ENCODE measurements at places on chromosomes 6 and 20.

GRCh38 chr6:133051240-133051639, 189.9 kb upstream of the EYA4 start:
- no peaks in the 10 kb centered on the region for H3K27me3 ChIP-seq
- H3K27ac ChIP-seq = no peak overlapping the region
- no peak for DNase-seq
- no peak overlapping the region for H3K4me3 ChIP-seq
- H3K36me3 ChIP-seq = no peaks in the 10 kb centered on the region

GRCh38 chr6:4613381-4613780, 162.8 kb upstream of the CDYL start:
- H3K4me1 ChIP-seq = no peaks in the 10 kb centered on the region
- no peaks in the 10 kb centered on the region for H3K27me3 ChIP-seq
- no peaks in the 10 kb centered on the region for H3K36me3 ChIP-seq
- no peak overlapping the region for H3K4me3 ChIP-seq

- H3K27me3 ChIP-seq = no peaks in the 10 kb centered on the region
- no peaks in the 10 kb centered on the region for H3K4me1 ChIP-seq
- no peak overlapping the region for H3K4me3 ChIP-seq
- H3K27ac ChIP-seq = no peak overlapping the region
- no peak for DNase-seq
Measured at GRCh38 chr6:26414281-26414680, 12.2 kb downstream of the BTN3A1 start.

GRCh38 chr20:52402514-52402913, 210.9 kb upstream of the ZFP64 start:
- H3K4me1 ChIP-seq = no peaks in the 10 kb centered on the region
- no peaks in the 10 kb centered on the region for H3K36me3 ChIP-seq
- H3K4me3 ChIP-seq = no peak overlapping the region
- no peak for DNase-seq
- H3K27ac ChIP-seq = no peak overlapping the region

DNA sequence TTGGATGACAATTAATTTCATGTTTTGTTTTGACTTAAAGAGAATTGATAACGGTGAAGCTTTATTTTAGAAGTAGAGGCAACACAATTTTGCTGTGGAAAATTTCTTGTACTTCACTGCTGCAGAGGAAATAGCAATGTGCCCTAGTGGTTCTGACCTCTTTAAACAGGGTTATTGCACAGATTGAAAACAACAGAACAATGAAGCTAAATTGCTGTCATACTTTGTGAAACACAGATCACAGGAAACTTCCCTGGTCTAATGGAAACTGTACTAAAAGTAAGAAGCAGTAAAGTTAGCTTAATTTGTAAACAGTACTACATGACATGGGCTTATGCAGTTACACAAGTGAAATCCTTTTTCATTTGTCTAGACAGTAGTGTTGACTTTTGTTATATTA, 31.3 kb downstream of the OR2A4 start:
- no peaks in the 10 kb centered on the region for H3K4me1 ChIP-seq
- no peaks in the 10 kb centered on the region for H3K27me3 ChIP-seq
- no peaks in the 10 kb centered on the region for H3K36me3 ChIP-seq
- H3K4me3 ChIP-seq = no peak overlapping the region

DNA sequence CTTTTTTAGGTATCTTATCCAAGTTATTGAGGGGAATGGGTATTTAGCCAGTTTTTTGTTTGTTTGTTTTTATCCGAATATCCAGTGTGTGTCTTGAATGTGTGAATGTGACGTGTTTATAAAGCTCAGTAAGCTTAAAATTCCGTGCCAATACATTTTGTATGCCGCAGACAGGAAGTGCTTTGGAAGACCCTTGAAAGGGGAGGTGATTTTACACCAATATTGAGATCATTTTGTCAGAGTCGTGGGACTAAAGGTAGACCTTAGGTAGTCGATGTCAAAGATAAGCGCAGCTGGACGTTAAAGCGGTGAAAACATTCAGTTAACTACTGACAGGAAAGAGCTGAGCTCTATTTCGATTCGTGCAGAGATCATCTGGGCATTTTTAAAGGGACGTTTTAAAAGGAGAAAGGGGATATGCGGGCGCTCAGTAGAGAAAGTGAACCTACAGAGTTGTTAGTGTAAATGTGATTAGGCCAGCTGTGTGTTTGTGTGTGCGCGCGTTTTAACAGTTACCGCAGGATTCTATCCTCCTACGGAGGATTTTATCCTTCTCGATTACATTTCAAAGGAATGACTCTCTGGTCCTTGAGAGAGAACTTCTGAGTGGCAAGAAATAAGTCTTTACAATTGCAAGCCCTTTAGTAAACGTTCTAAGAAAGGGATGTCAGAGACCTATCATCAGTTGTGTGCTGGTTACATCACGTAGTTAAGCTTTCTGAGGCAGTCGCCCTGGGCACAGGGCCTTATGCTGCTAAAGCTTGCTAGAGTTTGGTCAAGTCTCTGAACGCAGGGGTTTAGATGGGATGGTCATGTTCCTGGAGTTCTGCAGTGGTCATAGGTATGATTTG, 625 bp upstream of the ECHDC1 start:
- no peak overlapping the region for H3K4me3 ChIP-seq
- peak overlapping the region; percentile 50 for H3K27ac ChIP-seq
- peaks cover 11% of the 10 kb centered on the region for H3K4me1 ChIP-seq
- H3K36me3 ChIP-seq = no peaks in the 10 kb centered on the region
- no peak for DNase-seq

DNA sequence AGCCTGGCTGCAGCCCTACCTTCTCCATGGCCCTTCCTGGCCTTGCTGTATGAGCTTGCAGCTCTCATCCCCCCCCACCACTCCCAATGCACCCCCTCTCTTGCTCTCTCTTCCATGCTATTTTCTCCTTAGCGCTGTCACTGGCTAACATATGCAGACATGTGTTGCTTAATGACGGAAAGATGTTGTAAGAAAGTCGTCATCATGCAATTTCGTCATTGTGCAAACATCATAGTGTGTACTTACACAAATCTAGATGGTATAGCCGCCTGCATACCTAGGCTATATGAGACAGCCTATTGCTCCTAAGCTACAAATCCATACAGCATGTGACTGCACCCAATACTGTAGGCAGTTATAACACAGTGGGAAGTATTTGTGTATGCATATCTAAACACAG, 27.0 kb downstream of the ANGPT4 start:
- DNase-seq = no peak
- no peaks in the 10 kb centered on the region for H3K4me1 ChIP-seq
- 0 out of 2 replicates have a peak, but pooled peaks cover 3% of the 10 kb centered on the region for H3K27me3 ChIP-seq

- DNase-seq = peak; percentile 64
- H3K4me1 ChIP-seq = peaks cover 3% of the 10 kb centered on the region
- no peak overlapping the region for H3K27ac ChIP-seq
- peaks cover 6% of the 10 kb centered on the region for H3K36me3 ChIP-seq
Measured at GRCh38 chr20:49853640-49854039, 41.0 kb downstream of the SLC9A8 start.

DNA sequence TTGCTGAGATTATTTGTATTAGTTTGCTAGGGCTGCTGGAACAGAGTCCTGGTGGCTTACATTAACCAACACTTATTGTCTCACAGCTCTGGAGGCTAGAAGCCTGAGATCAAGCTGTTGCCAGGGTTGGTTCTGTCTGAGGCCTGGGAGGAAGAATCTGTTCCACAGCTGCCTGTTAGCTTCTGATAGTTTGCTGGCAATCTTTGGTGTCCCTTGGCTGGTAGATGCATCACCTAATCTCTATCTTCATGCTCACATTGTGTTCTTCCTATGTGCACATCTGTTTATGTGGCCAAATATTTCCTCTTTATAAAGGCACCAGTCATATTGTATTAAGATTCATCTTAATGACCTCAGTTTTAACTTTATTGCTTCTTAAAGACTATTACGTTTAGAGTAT, 19.5 kb downstream of the SF3B5 start:
- no peak overlapping the region for H3K4me3 ChIP-seq
- H3K27me3 ChIP-seq = no peaks in the 10 kb centered on the region
- H3K36me3 ChIP-seq = no peaks in the 10 kb centered on the region
- DNase-seq = no peak

DNA sequence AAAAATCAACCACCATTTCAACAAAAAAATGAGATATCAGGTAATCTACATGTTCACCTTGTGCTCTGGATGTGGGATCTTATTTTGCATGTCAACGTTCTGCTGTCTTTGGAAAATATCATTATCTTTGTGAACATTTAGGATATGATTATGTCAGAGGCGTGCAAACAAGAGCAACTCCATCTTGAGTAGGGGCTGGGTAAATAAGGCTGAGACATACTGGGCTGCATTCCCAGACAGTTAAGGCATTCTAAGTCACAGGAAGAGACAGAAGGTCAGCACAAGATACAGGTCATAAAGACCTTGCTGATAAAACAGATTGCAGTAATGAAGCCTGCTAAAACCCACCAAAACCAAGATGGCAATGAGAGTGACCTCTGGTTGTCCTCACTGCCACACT, 28.8 kb upstream of the ZBTB24 start:
- no peak overlapping the region for H3K4me3 ChIP-seq
- no peaks in the 10 kb centered on the region for H3K4me1 ChIP-seq
- no peaks in the 10 kb centered on the region for H3K27me3 ChIP-seq
- peaks cover 57% of the 10 kb centered on the region for H3K36me3 ChIP-seq

- no peak overlapping the region for H3K27ac ChIP-seq
- DNase-seq = no peak
- H3K36me3 ChIP-seq = no peaks in the 10 kb centered on the region
- H3K4me1 ChIP-seq = no peaks in the 10 kb centered on the region
Measured at GRCh38 chr6:34172961-34173775, 27.3 kb upstream of the GRM4 start.

GRCh38 chr20:17570347-17571152, 675 bp downstream of the DSTN start:
- peak; percentile 48 for DNase-seq
- H3K36me3 ChIP-seq = peaks cover 8% of the 10 kb centered on the region
- no peaks in the 10 kb centered on the region for H3K27me3 ChIP-seq
- H3K4me3 ChIP-seq = peak overlapping the region; percentile 91

Data from H9 (cell line).